Skeletal muscle cell (primary cell): ENCODE measurements at places on chromosomes 12 and 14.

GRCh38 chr12:47636908-47637780 is 68.7 kb downstream of the RPAP3 start:
- DNase-seq = no peak

DNA sequence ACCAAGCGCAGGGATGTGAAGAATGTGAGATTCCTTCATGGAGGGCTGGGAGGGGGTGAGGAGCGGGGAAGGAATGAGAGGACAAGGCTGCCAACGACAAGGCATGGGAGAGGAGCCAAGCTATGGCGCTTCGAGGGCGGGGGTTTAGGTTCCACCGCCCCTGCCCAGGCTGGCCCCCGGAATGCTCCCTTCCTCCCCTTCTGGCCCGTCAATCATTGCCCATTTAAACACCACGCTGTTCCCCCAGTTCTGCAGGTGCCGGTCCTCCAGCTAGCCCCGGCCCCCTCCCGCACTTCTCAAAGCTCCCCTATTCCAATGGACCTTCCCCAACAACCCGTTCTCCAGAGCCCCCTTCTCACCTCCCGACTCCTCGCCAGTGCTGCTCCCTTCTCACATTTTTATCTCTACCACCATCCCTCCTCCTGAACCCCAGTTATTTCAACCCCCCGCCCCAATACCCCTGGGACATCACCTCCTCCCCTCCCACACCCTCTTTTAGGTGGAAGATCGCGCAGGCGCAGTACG is 428 bp downstream of the RNF41 start:
- peak; percentile 33 for DNase-seq

DNA sequence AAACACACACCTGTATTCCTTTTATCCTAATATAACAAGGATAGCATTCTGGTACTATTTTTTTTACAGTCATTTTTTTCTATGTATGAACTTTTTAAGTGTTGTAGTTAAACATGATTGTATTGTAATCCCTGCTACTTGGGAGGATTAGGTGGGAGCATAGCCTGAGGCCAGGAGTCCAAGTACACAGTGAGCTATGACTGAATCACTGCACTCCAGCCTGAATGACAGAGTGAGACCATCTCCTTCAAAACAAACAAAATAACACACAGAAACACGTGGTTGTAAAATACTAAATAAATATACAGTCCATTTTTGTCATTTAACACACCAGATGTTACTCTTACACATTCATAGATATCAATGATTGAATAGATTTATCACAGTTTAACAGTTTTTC is 56.9 kb downstream of the MAP4K5 start:
- no peak for DNase-seq

DNA sequence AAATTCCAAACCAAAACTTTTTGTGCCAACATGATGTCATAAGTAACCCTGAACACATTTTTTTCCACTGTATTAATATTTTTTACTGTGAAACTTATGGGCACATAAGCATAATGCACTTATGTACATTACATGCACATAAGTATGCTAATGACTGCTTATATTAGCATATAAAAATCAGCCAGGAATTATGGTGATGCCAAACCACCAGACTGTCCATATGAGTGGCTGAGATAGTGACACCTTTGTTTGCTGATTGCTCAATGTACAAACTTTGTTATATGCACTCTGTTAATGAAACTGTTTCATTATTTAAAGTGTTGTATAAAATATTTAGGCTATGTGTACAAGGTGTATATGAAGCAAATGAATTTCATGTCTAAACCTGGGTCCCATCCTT is 32.3 kb downstream of the USP44 start:
- no peak for DNase-seq
